ENCODE measurements at places on chromosomes 4 and X.

DNA sequence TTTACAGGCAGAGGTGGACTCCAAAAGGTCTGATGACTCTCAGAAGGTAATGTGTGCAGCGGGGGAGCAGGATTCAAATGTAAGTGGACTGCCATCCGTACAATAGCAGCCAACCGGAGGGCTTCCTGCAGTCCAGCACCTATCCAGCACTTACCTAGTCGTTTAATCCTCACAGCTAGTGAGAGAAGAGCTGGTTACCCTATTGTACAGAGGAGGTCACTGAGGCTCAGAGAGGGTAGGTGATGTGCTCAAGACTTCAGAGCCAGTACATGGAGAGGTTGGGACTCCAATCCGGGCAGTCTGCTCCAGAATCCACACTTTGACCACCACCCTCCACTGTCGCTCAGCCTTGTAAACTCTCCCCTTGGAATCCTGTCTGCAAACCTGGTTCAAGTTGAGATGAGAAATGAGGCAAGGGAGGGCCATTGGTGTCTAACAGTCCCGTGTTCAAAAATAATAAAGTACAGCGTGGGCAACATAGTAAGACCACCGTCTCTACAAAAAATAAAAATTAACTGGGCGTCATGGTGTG is 22.5 kb upstream of the JAKMIP1 start:
- DNase-seq: no peak

- no peak for DNase-seq
These were observed 4.7 kb upstream of the CLCN4 start for GRCh38 chrX:10152086-10152485.

DNA sequence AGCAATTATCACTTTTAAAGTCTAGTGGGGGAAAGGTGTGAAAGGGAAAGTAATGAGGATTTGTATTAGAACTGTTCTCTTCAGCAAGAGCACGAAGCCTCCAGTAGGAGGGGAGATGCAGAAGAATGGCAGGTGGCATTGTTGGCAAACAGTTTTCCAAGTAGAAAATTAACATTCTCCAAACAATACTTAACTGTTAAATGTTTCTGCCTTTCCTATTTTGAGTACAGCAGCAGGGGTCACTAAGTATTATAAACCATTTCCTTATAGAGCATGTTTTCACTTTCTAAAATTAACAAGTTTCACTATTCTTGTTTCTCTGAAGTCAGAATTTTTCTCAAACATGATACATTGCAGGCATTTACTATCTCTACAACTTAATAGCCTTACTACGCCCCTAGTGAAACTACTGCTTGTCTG is 58.7 kb downstream of the LEF1 start:
- no peak for DNase-seq

GRCh38 chr4:152171556-152171955 is 364.3 kb downstream of the FBXW7 start:
- DNase-seq: no peak

DNA sequence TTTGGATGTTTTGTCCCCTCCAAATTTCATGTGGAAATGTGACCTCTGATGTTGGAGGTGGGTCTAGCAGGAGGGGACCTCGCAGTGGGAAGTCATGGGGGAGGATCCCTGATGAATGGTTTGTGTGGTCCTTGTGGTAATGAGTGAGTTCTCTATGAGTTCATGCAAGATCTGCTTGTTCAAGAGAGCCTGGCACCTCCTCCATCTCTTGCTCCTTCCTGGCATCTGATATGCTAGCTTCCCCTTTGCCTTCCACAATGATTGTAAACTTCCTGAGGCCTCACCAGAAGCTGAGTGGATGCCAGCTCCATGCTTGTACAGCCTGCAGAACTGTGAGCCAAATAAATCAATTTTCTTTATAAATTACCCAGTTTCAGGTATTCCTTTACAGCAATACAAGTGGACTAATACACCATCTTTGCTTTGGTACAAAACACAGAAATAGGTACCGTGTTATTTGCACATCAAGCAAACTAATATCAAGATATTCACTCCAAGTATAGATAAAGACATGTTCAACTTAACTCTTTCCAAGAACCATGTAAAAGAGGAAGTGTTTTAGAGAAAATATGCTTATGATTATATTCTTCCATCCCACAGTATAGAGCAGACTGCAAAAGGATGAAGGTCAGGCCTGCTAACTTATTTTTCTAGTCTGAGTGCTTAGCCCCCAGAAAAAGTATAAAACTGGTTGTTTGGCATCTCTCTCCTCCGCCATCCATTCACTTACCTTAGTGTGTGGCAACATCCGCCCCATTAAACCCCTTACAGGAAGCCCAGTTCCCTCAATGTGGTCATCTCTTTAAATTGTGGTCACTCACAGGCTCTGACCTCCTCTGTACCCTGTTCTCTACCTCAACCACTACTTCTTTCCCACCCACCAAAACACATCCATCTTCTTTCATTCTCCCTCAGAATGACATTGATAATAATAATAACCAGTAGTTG is 6.7 kb downstream of the ARAP2 start:
- DNase-seq: no peak

DNA sequence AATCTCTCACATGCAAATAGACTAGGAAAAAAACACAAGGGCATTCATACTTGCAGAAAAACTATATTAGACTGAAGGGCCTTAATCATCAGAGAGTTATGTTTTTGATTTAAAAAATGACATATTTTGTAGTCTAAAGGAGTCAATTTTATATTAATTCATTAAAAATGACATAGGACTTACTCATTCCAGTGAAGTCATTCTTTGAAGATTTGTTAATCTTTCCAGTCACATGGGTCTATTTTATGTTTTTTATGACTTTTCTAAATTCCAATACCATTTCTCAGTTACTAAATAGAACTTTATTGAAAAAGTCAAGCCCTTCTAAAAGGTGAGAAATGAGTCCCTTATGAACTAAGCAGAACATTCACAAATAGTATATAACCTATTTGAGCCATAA is 743.8 kb upstream of the INTU start:
- no peak for DNase-seq

- no peak for DNase-seq
These were observed 4.7 kb upstream of the GPR143 start for GRCh38 chrX:9770319-9770718.

GRCh38 chr4:102836596-102836995 is 9.2 kb upstream of the UBE2D3 start:
- no peak for DNase-seq

DNA sequence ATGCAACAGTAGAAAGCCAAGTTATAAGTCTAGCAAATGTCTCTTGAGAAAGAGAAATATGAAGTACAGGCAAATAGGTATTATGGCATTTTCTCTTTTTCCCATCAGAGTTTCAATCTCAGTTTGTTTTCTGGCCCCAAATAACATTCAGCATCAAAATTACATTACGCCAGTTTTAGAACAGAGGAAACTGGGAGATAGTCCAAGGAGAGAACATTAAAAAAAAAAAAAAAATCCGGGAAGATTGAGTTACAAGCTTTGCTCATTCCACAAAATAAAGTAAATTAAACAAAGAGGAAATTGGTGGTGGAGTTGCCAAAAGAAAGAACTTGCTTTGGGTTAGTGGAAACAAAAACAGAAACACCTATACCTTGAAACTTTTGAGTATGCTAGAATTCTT is 50.4 kb upstream of the IL13RA2 start:
- DNase-seq: no peak

DNA sequence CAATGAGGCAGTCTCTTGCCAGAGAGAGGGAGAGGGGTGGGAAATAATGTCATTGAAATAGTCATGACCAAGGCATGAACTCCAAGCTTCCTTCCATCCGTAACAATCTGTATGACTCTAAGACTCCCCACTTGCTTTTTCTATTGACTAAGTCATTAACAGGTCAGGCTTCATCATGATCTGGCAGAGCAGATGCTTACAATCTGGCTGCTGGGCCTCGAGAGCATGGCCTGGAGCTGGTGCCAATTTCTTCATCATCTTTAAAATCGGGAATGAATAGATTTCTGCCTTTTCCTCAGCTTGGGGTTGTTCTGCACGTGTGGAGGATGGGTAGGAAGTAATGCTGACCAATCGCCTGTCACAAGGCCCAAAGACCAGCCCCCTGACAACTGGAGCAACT is 280.6 kb upstream of the CLNK start:
- DNase-seq: no peak

DNA sequence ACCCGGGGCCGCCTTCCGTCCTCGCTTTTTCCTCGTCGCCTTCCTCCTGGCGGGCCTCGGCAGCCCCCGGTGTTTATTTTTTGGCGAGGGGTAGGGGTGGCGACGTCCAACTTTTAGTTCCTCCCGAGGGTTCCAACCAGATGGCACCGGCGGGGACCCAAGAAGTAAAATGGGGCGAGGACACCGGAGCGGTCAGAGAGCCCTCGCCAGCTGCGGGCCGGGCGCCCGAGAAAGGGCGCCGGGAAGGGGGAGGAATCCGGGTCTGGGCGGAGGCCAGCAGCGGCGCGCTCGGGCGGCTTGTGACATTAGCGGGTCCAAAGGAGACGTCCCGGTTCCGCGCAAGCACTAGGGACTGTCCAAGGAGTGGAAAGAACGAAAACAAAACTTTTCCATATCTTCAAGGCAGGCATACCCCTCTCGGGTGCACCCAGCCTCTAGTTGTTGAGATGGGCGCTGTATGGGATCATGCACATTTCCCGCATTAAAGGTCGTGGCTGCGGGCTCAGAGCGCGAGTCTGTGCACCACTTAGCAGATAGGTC is 691 bp upstream of the USP46 start:
- no peak for DNase-seq

- no peak for DNase-seq
These were observed 140.6 kb upstream of the GPC4 start for GRCh38 chrX:133555782-133556458.

- DNase-seq: no peak
These were observed 80.1 kb downstream of the ANAPC4 start for GRCh38 chr4:25457053-25457715.

GRCh38 chr4:27084685-27085361 is 224.2 kb downstream of the STIM2 start:
- DNase-seq: no peak

DNA sequence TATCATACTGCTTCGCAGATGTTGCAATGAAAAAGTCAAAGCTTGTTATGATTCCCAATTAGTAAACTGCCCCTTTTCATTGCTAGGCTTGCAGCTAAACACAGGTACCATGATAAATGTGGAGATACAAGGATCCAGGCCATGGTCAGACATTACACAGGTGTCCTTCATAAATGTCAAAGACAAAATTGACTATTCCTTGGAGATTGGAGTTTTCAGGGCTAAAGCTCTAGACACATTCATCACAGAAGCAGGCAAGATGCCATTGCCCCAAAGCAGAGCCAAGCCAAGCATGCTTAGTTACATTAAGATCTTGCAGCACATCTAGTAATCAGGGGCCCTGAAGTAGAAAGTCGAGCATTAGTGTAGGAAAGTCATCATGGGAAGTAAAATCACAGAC is 111.3 kb upstream of the INTU start:
- DNase-seq: no peak

Data from non-pigmented ciliary epithelial cell (primary cell).